Activated T-helper 2 cell treated with anti-CD3 and anti-CD28 coated beads, Interferon-gamma antibody, Interleukin-2, Interleukin-4, amounts not matched to agents 10 μg/mL and 5 μg/mL and 100 μg/mL, durations not matched to agents 14 hours and 24 hours and 36 hours (primary cell): ENCODE measurements at places on chromosomes 7 and 10.

GRCh38 chr7:20374399-20374798, 43.7 kb downstream of the ITGB8 start:
- no peak for DNase-seq

GRCh38 chr10:122567056-122567660, 6.6 kb downstream of the DMBT1 start:
- DNase-seq = peak; percentile 21

- DNase-seq = no peak
Observed at GRCh38 chr10:124037784-124038183, 55.6 kb downstream of the CHST15 start.

DNA sequence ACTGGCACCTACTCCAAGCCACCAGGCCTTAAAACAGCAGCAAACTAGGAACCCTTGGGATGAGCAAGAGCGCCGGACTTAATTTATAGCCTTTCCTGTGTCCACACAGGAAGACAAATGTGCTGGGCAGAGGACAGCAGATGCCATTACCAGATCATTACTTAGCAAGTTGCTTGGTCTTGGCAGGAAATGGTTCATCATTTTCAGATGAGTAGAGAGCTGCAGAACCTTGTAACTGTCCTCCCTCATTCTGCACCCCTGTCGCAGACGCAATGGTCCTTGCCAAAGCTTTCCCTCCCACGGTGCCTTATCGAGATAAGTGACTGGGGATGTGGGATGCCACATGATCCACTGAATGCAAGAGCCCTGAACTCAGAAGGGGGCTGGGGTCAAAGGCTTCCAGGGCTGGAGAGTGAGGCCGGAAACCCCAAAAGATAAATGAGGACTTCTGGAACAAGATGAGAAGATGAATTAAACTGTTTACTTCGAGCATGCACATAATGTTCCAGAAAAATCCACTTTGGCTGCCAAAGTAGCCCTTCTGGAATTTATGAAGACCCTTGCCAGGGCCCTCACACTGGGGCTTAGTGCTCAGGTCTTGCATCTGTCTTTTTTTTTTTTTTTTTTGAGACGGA, 145.6 kb upstream of the ZNF32 start:
- no peak for DNase-seq

- DNase-seq = no peak
Observed at GRCh38 chr7:98949336-98950044, 71.2 kb downstream of the TRRAP start.

DNA sequence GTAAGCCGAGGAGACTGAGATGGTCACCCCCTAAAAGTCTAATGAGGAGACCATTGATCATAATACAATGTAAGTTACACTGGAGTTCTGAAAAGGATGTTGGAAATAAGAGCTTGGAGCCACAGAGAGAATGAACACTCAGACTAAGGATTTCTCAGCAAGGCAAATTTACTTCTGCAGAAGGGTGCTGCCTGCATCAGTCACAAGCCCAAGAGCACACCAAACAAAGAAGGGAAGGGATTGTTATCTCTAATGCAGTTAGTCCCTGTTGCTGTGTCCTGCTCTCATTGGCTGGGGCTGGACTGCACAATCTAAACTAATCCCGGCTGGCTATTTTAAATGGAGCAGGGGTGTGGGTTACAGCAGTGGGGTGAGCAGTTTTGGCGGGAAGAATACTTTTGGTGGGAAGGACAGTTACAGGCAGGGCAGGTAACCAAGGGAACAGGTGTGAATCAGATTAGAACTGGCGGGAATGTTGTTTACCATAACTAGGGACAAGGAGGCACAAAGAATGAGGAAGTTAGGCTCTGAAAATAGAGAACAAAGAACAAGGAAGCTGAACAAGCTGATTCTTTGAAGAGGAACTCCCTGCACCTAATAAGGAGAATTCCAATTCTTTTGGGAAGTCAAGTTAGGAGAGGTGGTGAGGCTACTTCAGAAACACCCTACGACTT, 30.3 kb upstream of the TRIM24 start:
- DNase-seq = no peak

- DNase-seq = no peak
Observed at GRCh38 chr10:71266147-71266917, 52.7 kb upstream of the SLC29A3 start.

DNA sequence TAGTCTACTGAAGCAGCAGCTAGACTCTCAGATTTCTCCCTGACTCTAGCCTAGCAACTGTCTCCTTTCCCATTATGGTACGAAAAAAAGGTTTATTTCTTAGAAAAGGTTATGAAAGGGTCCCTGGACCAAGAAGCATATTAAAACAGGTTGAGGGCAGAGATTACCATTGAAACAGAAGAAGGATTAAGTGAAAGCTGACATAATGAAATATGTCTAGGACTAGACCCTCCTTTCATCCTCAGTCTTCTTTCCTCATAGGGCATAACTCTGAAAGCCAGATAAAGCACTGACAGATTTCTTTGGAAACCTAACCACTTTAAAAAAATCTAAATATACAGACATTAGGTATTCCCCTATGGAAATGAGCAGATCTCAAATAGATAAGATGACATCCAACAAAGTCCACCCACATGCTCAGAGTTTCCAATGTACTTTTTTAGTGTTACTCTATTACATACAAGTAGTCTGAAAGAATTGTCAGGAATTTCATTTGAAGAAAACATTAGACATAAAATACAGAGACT, 58.6 kb downstream of the JMJD1C start:
- no peak for DNase-seq

- DNase-seq = no peak
Observed at GRCh38 chr10:83357004-83357403, 782.3 kb upstream of the GHITM start.

DNA sequence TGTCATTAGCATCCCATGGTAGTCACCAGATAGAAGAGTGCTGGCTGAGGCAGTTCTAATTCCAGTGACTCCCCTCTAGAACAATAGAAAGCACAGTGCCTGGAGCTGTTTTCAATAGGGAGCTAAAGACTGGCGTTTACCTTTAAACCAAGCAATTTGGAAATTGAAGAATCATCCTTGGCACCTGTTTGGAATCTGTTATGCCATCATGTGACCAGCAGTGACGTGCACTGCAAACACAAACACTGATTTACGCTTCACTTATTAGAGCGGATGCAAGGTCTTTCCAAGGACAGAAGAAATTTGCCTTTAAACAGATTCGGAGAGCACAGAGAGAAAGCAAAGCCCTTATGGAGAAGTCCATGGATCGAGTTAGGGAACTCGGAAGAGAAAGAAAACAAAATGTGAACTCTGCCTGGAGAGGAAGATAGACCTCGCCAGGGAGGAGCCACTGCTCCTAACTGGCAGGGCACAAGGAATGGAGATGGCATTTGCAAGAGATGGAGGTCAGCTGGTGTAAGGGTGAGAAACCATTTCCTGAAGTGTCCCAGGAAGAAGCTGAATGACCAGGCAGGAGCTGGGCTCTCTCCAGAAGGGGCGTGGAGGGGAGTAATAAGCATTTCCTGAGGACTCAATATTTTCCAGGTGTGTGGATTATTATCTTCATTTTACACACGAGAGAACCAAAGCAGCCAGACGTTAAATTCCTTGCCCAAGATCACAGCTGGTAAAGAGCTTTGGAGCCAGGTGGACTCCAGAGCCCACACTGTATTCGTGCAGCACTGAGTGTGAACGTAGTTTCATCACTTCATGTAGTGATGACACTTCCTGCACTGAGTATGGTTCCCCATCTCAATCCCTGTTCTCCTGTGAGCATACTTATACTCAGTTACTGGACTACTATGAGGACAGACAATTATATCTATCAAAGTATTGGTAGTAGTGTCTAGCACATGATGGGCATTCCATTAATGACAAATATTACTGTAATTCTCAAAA, 97.7 kb downstream of the CUBN start:
- DNase-seq = no peak

DNA sequence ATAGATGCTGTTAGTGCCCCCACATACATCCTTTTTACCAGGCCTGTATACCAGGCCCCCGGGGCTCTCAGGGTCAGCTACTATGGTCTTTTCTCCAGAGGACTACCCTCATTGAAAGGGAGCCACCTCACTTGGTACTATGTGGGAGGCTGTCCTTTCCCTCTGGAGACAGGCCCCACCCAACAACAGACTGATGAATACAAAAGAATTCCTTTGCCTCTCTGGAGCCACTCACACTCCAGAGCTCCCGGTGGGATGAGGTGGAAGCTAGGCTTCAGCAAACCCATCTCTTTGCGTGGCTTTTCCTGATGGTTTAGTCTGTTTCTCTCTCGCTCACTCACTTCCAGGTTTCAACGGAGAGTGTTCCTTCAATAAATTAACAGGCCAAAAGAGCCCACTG, 30.3 kb downstream of the ANKMY2 start:
- no peak for DNase-seq

- no peak for DNase-seq
Observed at GRCh38 chr10:86775056-86775869, 18.8 kb downstream of the BMPR1A start.

GRCh38 chr7:120915314-120916105, 35.1 kb upstream of the ING3 start:
- no peak for DNase-seq

GRCh38 chr7:25282194-25282593, 53.9 kb upstream of the NPVF start:
- no peak for DNase-seq

DNA sequence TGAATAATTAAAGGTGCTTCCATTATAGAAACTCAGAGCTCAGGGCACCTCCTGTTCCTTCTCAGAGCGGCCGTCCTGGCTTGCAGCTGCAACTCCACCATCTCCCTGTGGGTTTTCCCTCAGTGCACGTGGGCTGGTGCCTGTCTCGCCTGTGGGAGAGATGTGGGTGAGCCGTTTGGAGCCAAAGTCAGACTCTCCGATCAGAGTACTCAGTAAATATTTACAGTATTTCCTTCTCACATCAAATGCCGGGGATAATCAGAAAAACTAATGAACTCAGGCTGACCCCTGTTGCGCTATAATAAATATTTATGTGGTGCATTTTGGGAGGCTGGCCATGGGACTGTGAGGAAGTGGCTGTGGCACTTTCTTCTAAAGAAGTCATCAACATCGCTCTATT, 155.8 kb upstream of the HABP2 start:
- DNase-seq = no peak

DNA sequence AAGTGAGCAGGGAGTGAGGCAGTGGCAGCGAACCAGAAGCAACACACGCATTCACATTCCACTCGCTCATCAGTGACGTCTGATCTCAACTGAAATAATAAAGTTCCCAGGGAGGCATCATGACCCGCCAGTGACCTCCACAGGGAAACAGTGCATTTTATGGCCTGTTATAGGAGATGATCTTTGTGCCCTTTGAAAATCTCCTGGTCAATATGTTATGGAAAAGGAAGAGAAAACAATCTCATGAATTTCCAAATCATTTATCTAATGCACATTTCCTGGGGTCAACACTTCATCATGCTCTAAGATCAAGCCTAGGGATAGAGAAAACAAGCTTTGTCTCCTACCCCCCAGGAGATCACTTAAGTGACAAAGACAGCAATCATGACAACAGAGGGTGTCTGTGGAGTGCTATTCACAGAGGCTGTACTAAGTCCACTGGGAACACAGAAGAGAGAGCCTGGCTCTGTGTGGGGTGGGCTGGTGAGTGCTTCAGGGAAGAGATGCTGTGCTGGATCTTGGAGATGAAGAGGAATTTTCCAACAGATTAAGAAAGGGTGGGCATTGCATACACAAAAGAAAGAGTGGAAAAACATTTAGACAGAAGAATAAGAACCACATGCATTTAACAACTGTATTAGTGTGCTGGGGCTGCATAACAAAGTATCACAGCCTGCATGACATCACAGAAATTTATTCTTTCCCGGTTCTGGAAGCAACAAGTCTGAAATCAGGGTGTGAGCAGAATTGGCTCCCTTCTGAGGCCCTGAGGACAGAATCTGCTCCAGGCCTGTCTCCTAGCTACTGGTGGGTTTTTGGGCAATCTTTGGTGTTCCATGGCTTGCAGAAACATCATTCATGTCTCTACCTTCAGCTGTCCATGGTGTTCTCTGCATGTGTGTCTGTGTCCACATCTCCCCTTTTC, 613.9 kb upstream of the IGFBP3 start:
- DNase-seq = no peak

- no peak for DNase-seq
Observed at GRCh38 chr10:29857843-29858701, 201.3 kb downstream of the JCAD start.

- DNase-seq = no peak
Observed at GRCh38 chr10:111344804-111345203, 268.0 kb downstream of the ADRA2A start.

DNA sequence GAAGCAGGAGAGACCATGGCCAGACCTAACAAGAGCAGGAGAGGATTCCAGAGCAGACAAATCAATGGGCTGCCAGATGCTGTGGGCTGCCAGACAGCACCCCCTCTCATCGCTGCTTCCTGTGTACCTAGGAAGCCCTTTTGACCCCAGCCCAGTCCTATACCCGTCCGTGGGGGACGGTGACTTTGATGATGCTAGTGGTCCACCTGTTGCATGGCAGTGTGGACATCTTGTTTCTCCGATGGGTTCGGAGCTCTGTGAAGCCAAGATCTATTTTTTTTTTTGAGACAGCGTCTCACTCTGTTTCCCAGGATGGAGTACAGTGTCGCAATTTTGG, 18.2 kb upstream of the GDI2 start:
- no peak for DNase-seq

DNA sequence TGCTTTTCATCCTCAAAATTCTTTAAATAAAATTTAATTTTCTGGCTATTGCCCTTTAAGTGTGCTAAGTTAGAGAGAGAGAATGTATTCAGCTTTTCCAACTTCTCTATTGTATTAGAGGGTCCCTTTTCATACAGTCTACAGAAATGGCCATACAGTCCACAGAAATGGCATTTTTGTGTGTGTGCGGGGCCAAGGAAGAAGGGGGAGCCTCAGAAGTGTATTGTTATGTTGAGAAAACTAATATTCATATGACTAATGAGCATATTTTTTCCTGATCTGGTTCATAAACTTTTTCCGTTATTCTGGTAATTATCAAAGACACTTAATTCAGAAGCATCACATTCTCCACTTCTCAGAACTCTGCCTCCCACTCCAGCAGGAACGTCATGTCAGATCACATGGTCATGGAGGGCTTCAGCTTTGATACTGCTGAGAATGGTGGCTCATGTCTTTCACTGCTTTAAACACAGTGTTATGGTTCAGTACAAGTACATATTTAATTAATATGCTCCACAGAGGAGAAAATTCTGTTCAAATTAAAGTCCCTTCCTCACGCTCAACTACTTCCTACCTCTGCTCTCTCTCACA, 37.1 kb downstream of the ELMO1 start:
- DNase-seq = no peak

GRCh38 chr10:70405037-70405824, 1.3 kb downstream of the EIF4EBP2 start:
- peak; percentile 42 for DNase-seq

DNA sequence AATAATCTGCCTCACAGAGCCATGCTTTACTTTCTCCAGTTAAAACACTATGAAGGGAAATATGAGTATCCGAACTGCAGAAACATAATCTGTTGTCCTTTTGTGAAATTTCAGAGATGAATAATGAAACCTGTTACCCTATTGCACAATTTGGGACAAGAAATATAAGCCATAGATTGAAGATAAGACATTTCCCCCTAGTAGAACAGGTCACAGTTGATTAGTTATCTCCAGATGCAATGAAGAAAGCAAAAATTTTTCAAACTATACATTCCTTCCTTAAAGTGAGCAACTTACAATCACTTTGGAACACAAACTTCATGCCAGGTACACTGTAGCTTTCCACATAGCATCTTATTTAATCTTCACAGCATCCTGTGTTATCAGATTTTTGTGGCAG, 2.3 kb upstream of the CHN2 start:
- DNase-seq = no peak

- DNase-seq = peak; percentile 26
Observed at GRCh38 chr10:103917302-103918052, 507 bp downstream of the STN1 start.

GRCh38 chr7:121076350-121077164, 88.0 kb downstream of the CPED1 start:
- DNase-seq = no peak

GRCh38 chr10:11898372-11899066, 75.4 kb downstream of the PROSER2 start:
- DNase-seq = no peak
